NK-92 treated with Interleukin-12 subunit alpha and Interleukin-12 subunit beta, amount 100 ng/mL, for 24 hours (cell line): ENCODE measurements at places on chromosomes 16 and 17.

DNA sequence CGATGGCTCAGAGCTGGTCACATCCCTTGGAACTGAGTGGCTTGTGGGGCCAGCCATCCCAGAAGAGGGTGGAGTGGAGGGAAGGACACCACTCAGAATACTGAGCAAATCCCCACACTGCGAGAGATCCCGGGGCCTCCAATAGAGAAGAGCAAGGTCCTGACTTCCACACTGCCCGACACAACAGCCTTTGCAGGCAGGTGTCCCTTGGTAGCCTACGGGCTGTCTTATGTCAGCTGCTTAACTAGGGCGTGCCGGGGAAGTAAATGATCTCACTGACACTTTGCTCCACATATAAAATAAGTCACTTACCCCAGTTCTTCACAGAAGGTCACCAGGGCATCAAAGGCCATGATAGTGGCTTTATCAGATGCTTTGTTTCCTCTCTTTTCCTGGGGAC, 16.1 kb downstream of the RECQL5 start:
- DNase-seq = no peak

DNA sequence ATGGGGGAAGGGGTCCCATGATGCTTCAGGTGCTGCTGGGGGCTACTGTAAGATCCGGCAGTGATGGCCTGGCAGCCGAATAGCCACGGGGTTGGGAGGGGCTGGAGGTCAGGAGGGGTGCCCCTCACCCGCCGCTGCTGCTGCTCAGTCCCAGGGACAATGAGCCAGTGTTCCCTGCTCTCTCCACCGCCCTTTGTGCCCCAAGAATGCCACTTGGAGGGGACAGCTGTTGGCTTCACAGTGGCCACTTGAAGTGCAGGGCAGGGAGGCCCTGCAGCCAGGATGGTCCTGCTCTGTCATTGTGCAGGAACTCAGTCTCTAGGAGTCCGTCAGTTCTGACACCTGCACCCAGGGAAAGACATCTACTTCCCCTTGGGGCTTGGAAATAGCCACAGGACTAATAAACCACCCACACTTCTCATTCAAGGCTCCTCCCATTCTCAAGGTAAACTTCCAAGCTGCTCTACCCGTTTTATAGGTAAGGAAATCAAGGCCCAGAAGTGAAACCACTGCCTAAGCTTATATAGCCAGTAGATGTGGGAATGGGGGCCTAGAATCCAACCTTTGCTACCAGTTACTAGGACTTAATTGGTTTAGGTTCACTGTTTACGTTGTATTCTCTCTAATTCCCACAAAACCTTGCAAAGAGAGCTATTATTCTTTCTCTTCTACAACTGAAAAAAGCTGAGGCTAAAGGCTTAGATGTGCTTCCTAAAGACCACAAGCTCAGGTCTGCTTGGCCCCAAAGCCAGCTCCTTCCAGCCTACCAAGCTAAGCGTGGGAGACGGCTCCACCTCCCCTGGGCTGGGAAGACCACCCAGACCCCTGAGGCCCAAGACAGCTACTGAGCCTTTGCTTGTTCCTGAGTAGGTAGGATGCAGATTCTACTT, 6.2 kb upstream of the CPSF4L start:
- no peak for DNase-seq

DNA sequence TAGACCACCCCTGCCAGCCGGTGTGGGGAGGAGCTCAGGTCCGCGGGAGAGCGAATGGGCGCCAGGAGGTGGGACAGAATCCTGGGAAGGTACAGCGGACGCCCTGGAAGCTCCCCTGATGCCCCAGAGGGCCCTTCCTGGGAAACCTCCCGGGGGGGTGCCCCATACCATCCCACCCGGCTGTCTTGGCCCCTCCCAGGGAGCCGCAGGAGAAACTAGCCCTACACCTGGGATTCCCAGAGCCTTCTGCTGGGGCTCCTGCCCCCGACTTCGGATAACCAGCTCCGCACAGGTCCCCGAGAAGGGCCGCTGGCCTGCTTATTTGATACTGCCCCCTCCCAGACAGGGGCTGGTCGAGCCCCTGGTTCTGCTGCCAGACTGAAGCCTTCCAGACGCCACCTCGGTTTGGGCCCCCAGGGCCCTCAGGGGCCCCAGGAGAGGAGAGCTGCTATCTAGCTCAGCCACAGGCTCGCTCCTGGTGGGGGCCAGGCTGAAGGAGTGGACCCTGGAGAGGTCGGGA, 3.0 kb upstream of the CBX4 start:
- no peak for DNase-seq

- DNase-seq = no peak
Observed at GRCh38 chr17:46818316-46818928, at the start of gene WNT3. TSS of gene WNT3 (minus strand) at chr17:46818692. CDS start at chr17:46818597, 95 bp downstream.

DNA sequence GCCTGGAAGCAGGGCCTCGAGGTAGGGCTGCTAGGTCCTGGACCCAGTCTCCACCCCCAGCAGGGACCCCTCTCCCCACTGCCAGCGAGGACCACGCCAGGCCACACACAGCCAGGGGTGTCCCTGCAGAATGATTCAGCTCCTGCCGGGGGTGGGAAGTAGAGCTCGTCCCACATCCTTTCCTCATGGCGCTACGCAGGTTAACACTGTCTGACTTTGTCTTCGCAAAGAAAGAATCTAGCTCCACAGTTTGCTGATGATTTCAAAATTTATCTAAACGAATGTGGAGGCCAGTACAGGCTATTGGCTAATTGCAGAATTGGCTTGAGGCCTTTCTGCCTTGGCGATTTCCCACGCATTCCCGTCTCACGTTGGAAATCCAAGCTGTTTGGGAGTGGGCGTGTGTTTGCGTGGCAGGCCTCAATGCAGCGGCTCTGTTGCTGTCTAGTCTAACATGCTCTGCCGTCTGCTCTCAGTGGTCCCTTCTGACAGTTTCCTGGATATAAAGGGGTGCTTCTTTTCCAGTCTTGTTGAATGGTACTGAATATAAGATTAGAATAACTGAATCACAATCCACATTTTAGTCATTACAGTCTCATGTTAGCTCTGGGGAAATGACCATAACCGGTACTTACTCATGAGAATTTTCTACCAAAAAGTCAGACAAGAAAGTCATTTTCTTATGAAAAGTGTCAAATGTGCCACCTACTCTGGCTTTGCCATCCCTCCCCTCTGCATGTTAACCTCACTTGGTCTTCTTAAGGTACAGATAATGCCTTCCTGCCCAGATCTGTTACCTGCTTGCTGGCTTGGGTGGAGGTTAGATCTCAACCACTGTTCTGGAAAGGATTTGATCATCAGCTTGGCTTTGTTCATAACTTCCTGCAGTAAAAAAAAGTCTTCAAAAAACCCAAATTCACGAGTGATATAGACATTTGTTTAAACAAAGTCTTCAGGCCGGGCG, 252.4 kb downstream of the NTN1 start:
- DNase-seq = no peak

- no peak for DNase-seq
Observed at GRCh38 chr17:4956493-4957061, 5.7 kb downstream of the ENO3 start.

DNA sequence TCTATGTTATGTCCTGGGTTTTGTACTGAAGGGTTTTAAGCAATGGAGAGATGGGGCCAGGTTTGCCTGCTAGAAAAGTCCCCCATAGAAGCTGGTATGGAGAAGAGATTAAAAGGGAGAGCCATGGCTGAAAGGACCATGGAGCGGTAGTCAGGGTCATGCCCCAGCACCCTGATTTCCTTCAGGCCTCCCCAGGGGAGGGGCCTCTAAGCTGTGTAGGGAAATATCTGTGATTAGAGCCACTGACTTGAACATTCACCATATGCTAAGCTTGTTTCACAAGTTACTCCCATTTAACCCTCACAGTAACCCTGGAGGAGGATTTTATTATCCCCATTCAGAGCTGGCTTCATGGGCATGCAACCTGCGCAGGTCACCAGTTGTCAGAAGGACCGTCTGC, 3.8 kb upstream of the ATP2A3 start:
- DNase-seq = no peak

GRCh38 chr17:70956726-70957125, 787.4 kb downstream of the KCNJ2 start:
- DNase-seq = no peak
